ENCODE measurements at places on chromosomes 7 and 10.

- DNase-seq = no peak
These were observed 34.6 kb downstream of the VTI1A start for GRCh38 chr10:112481602-112482001.

DNA sequence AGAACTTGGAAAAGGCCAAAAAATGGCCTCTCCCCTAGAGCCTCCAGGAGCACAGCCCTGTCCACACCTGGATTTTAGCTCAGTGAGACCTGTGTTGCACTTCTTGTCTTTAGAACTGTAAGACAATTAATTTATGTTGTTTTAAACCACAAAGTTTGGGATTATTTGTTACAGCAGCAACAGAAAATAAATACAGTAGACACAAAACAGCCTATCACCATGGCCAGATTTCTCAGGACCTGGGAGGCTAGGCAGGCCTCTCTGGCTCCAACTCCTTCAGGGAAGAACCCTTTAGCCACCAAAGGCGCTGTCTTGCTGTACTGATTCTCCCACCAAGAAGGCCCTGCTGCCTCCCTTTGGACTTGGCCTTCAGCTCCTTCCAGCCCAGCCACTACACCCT, 54.1 kb upstream of the PSAP start:
- no peak for DNase-seq

DNA sequence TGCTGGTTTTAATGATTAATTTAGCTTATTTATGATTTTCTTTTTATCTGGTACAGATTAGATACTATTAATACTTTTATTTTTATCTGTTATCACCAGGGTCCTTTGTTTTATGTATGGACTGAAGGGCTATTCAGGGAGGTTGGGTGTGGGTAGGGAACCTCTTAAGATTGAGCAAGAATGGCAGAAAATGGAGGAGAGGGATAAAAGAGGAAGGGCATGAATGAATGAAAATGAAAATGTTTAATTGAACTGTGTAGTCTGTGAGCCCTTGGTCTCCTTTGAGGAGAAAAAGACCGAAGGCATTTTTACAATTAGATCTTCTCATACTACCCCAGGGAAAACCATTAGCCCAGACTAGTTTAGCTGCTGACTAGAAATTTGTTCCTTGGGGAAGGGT, 93.1 kb downstream of the CDK14 start:
- no peak for DNase-seq

DNA sequence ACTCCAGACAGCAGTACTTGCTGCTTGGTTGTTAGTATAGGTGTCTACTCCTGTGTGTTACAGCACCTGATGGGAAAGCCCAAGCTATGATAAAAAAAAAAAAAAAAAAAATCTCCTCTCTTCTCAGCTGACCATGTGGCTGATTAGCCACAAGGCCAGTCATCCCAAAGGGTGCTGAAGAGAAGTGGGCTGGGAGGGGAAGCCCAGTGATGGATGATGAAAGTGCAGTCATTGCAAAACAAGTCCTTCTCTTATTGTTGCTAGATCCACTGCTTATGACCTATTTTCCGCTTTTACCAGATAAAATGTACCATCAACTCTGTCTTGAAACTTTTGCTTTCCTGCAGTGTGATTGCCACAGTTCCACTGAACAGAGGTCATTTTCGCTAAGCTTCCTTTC, 1092.5 kb upstream of the C7orf33 start:
- no peak for DNase-seq

- DNase-seq = no peak
These were observed 298.6 kb downstream of the PRPF18 start for GRCh38 chr10:13885238-13885990.

DNA sequence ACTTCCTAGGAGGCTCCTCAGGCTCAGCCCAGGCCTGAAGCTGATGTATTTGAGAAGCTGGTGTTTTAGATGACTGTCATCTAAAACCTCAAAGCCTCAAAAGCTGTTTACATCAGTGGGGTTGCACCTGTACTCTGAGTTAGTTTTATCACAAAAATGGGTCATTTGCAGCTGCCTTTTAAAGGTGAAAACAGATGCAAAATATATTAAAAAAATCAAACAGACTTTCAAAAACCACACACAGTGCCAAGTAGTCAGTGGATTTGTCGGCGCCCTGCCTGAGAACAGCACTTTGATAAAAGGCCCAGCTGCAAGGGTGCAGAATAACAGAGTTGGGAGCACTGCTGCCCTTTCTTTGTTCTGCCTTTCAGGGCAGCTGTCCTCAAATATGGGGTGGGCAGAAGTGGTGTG, 103.0 kb downstream of the VOPP1 start:
- DNase-seq = no peak

DNA sequence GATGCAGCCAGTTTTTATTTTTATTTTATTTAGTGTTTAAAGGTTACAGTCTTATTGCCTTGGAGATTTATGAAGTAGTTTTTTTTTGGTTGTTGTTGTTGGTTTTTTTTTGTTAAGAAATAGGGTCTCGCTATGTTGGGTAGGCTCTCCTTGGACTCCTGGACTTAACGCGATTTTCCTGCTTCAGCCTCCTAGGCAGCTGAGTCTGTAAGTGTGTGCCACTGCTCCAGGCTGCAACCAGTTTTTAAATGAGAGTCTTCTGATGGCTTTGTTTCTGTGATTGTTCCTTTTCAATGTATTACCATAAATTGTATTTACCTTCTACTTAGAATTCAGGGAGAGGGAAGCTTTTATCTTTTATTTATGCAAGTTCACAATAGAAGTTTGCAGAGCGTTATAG, 62.8 kb downstream of the BICC1 start:
- no peak for DNase-seq

- DNase-seq = no peak
These were observed 108.1 kb downstream of the BMPER start for GRCh38 chr7:34013421-34013820.

- no peak for DNase-seq
These were observed 213.0 kb upstream of the SMIM30 start for GRCh38 chr7:113331155-113331898.

GRCh38 chr7:116698930-116699721, 27.1 kb downstream of the MET start:
- DNase-seq = no peak

DNA sequence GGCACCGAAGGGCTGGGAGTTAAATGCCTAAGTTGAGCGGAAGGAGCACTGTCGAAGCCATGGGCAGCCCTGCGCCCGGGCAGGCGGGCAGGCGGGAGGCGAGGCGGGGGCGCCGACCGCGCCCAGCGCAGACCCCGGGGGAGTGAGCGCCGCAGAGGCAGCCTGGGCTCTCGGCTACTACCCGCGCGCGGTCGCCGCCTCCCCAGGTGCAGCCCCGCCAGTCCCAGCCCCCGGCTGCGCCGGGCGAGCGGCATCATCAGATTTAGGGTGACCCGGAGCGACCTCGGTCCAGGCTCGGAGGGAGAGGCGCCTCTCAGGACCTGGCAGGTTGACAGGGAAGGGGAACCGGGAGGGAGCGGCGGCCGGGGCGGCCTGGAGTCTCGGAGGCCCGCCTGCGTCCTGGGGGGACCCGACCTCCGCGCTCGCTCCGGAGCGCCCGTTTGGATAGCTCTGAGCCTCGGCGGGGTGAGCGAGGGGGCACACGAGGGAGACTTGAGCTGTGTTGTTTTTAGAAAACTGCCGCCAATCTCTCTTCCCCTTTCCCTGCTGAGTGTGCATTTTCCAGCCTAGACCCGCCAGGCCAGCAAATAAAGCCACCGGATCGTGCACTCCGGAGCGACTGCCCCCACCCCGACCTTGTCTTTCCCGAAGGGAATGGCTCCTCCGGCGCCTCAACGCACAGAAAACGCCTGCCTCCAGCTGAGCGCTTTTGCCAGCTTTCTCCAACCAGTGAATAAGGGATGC, 2.3 kb upstream of the NRP1 start:
- no peak for DNase-seq

- no peak for DNase-seq
These were observed 180.8 kb downstream of the MAD1L1 start for GRCh38 chr7:2051707-2052656.

- no peak for DNase-seq
These were observed 88.9 kb downstream of the WDFY4 start for GRCh38 chr10:48773580-48773979.

- DNase-seq = no peak
These were observed 320.0 kb downstream of the RPS24 start for GRCh38 chr10:78353636-78354035.

GRCh38 chr7:156074084-156074483, 261.8 kb upstream of the SHH start:
- no peak for DNase-seq

GRCh38 chr7:99707096-99707495, 27.3 kb upstream of the CYP3A5 start:
- no peak for DNase-seq

DNA sequence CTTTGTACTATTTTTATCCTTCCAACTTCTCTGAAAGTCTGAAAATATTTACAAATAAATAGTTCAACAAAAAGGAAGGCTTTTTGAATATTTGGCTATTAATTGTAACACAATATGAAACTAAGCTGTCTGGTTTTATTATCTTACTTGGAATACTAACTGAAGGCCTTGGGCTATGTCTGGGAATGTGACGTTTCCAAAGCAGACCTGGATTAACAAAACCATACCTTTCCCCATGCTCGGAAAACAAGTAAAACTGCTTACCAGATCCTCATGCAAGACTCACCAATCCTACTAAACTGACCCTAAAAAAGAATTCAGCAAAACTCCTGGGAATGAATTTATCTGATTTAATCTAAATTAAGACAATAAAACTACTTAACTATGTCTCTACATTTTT, 116.4 kb downstream of the ATE1 start:
- no peak for DNase-seq

GRCh38 chr7:35762781-35763180, 38.1 kb upstream of the SEPTIN7 start:
- no peak for DNase-seq

DNA sequence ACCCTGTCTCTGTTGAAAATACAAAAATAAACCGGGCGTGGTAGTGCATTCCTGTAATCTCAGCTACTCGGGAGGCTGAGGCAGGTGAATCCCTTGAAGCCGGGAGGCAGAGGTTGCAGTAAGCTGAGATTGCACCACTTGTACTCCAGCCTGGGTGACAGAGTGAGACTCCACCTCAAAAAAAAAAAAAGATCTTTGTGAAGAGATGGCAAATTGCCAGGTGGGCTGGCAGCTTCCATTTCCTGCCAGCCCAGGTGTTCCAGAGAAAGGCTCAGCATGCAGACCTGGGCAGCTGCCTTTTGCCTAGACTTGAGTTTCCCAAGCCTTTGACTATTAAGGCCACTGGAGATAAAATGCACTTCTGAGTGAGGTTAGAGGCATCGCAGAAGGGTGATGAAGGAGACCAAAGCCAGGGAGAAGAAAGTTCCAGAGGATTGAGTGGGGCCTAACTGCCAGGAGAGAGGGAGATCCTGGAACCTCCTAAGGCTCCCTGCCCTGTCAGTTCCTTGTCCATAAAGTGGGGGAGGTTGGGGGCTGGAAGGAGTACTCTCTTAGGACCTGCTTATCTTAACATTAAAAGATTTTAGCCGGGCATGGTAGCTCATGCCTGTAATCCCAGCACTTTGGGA, 10.0 kb upstream of the DDIT4 start:
- DNase-seq = no peak

- no peak for DNase-seq
These were observed 82.0 kb downstream of the PLPP4 start for GRCh38 chr10:120539076-120539475.

GRCh38 chr10:50604049-50604640, 19.6 kb downstream of the SGMS1 start:
- DNase-seq = no peak

DNA sequence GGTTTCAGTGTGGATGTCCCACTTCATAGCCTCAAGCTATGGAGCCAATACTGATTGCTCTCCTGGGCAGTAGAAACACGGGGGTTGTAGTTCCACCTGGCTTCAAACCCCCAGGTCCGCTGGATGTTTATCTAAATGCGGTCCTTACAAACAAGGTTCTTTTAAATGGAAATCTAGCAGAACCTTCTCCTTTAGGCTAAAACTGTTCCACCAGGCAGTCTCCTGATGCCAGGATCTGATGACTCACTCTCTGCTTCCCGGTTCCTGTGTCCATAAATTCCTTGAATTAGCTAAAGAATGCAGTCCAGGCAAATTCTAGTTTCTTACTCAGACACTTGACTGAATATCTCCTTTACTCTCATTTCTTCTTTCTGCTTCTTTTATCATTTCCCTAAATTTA, 108.4 kb upstream of the FAM3C start:
- no peak for DNase-seq

- DNase-seq = no peak
These were observed 167.8 kb downstream of the USP6NL start for GRCh38 chr10:11443468-11444154.

DNA sequence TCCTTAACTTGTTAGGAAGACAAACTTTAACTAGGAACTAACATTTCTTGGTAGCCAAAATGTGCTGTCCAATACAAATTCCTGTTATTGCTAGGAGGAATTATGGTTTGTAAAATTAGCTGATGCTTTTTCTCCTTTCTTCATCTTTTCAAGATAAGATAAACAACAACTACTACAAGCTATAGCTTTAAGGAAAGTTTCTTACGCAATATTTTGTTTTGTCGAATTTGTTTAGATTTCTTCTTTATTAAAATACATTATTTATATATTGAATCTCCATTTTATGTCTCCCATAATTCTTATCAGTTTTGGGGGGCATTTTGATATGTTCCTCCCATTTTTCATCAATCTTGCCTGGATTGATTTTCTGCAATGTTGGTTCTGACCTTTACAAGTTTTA, 277.5 kb downstream of the SUGCT start:
- DNase-seq = no peak

DNA sequence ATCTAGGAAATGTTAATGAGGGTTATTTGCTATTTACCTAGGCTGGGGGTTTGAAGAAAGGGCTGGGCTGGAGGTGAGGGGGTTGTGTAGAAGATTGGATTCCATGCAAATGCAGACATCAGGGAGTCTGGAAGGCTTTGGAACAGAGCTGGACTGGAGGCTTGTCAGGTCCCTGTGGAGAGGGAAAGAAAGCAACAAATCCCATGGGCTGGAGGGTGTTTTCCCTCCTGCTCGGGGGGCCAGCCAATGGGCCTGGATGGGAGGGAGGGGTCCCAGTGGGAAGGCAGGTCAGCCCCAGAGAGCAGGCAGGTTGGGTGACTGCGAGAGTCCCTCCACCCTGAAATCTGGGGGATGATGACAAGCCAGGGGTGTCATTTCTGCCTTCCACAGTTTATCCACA, 431.8 kb downstream of the RPS24 start:
- no peak for DNase-seq

DNA sequence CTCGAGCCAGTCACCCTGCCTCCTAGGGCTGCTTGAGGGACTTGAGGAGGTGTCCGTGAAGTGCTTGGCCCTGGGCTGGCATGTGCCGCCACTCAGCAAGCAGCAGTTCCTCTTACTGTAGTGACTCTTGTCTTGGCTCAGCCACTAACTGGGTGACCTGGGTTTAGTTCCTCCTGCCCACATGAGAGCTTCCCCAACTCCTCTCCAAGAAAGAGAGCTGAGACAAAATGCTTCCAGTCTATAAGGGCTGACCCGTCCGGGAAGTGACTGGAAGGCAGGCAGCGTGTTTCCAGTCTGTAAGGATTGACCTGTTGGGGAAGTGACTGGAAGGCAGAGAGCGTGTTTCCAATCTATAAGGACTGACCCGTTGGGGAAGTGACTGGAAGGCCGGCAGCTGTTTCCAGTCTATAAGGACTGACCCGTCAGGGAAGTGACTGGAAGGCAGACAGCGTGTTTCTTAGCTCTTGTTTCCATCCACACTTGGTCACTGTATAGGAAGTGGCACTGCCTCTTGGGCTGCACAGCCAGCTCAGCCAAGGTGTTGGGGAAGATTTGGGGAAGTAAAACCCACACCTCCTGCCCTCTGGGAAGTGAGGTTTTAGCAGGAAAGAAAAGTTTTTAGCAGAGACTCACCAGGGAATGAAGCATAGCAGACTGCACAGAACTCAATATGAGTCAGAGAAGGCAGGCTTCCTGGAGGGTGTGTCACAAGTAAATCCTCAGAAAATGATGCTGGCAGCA, 53.3 kb upstream of the PPIF start:
- DNase-seq = no peak

Data from stimulated activated CD8-positive, alpha-beta memory T cell treated with anti-CD3 and anti-CD28 coated beads, Interleukin-7, amount 100 ng/mL, for 1 hour (primary cell).